ENCODE measurements at places on chromosomes 3 and 15.

DNA sequence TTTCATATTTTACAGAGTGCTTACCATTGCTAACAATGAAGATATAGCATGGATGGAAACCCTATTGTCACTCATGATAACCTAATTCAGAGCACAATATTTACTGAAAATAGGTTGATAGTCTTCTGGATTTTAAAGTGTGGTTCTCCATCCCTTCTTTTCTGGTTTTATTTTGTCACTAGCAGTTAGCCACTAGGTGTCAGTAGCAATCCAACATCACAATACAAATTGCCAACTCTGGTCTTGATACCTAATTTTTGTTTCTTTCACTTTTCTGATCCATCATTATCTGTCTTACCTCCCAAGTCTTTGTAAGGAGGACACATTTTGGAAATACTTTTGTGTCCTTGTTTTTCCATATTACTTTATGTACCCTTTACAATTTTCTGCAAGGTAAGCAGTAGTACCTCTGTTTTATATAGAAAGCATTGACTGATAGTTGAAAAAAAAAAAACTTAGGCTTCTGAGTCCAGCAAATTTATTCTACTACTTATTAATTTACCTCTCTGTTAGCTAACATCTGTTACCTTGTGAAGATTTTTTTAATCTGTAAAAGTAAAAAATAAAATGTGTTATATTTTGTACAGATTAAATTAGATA is 28.3 kb upstream of the CRYBG3 start:
- no peak for DNase-seq

- no peak for DNase-seq
These were observed 131.1 kb upstream of the BFSP2 start for GRCh38 chr3:133268726-133269134.

DNA sequence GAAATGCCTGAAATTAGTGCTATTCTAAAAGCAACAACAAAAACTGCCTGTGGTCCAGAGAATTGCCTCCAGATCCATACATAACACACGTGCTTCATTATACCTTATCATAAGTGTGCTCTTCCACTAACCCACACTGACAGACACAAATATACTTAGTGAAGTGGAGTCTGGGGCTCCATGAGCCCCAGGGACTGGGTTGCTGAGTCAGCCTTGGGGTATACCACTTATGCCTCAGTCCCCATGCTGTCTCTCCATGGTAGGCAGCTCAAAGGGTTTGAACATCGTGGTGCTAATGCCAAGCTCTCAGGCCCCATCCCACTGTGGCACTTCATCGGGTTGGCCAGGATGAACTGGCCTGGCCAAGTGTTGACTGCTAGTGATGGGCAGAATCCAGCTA is 10.8 kb downstream of the ZDHHC3 start:
- no peak for DNase-seq

- no peak for DNase-seq
These were observed 18.6 kb downstream of the SSUH2 start for GRCh38 chr3:8625991-8626390.

- no peak for DNase-seq
These were observed 38.0 kb downstream of the BBS4 start for GRCh38 chr15:72724028-72724427.

DNA sequence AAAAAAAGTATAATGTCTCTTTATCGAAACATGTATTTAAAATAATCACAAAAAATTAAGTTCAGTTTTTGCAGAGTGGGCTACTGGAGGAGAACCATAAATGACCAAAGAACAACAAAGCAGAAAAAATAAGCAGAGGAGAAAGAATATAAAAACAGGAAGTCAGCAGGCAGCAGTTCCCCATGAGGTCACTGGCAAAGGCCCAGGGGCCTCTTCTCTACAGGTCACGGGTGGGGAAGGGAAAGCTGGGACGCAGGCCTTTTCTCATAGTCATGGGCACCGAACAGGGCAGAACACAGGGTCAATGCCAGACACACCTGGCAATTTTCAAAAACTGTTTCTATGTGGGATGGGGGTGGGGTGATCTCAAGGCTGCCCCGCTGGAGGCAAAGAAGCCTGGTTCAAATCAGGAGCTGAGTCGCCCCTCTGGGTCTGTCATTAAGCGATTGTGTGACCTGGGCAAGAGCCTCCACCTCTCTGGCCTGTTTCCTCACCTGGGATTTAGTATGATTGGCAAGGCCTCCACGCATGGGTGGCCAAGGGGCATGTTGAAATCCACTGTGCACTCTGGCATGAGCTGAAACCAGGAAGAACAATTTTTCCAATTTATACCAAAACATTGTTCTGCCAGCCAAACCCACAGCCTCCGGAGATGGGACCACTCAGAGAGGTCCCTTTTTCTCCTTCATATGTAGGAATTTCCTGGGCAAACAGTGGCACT is 43.8 kb upstream of the UACA start:
- DNase-seq = no peak

GRCh38 chr3:54819946-54820345 is 107.9 kb downstream of the LRTM1 start:
- DNase-seq = no peak

DNA sequence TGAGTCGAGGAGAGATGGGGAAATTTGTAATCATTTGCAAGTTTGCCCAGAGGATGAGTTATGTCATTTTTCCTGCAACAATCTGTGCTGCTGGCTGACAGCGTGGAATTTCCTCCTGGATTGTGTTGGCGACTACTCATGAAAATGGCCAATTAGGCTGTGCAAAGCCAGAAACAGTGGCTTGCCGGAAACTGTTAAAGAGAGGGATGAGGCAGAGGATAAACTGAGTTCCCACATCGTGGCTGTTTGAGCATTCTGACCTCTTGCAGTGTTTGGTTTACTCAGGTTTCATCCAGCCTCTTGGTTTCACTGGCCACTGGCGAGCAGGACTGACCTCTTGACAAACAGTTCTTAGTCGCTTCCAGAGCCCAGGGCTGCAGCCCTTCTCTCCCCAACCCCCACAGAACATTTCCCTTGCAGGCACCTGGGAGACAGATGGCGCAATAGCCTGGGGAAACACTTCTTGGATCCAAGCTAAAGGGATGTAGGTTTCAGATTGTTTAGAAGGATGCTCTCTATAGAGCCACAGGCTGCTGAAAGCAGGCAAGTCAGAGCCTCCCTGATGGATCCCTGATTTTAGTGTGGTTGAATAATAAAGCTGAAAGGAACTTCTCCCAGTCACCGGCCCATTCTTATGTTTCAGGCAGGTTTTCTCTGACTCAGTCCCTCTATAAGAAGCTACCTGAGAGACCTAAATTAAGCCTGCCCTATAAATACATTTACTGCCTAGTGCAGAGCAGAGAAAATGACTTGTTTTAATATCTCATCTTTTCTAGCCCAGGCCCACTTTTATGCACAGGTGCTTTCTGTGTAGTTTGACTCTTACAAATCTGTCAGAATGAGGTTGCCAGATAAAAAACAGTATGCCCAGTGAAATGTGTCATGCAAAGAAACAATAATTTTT is 92.8 kb upstream of the UBE2E1 start:
- no peak for DNase-seq

DNA sequence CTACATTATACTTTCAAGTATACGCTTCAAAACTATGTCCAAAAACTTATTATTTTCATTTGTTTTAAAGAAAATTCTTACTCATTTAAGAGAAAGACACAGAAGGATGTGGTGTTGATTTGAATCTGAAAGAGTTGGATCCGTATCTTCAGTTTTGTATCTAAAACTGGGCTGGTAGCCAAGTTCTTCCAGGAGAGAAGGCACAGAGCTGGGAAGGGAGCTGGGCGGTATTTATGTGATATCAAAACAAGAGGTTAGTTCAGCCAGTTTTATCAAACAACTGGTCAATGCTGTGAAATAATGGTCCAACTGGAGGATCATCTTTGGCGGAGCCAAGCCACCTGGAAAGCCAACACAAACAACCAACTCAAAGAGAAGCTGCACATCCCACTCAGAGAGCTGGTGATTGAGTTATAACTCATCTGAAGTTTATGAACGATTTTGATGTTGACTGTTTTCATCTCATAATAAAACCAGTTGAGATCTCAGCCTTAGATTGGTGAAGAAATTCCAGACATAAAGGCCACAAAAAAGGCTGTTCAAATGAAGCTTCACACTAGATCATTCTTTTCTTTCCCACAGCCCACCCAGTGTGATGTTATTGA is 489.6 kb upstream of the RASGRP1 start:
- DNase-seq = no peak

- no peak for DNase-seq
These were observed 182.1 kb upstream of the TSC22D2 start for GRCh38 chr3:150225986-150226385.

DNA sequence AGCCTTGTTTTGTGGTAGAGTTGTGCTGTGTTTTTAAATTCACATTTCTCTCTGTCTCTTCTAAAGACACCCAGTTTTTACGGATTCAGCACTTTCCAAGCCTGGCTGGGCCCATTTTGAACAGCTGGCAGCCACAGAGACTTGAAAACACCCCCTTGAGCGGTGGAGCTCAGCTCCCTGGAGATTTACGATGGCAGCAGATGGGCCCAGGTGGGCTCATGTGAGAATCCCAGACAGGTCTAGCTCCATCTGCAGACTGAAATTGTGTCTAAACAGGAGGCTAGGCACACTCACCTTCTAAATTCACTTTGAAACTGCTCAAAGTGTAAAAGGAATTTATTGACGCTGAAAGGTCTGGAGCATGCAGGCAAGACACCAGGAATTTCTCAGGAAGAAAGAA is 232.0 kb upstream of the HES1 start:
- DNase-seq = no peak

DNA sequence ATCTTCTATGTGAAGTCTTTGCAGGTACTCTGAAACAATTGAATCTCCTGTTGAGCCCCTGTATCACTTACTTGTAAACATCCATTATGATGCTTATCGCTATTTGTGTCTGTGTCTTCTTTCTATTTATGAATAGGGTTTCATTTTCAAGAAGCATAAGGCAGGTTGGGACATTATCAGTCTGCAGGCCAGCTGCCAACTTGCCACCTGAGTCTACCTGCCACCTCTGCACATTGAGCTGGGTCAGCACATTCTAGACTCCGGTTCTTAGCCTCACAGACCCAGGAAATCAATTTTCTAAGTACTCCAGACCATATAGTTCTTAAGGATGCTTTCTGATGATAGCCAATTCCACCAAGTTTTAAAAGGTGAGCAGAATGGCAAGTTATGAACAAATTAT is 105.7 kb upstream of the MCTP2 start:
- no peak for DNase-seq

DNA sequence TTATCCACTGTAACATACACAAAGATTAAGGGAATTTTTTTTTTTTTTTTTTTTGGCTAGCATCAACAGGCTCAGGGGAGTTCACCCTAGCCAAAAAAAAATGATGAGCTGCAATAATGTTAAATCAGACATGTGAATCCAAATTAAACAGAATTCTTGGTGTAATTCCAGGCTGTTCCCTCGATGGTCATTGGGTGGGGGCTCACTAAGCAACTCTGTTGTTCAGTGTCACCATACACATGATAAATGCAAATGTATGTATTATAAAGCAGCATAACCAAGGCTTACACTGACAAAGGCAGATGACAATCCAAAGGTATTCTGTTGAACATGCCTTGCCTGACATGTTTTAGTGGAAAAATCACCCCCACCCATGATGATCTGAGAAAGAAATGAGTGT is 29.0 kb downstream of the IL1RAP start:
- DNase-seq = no peak

DNA sequence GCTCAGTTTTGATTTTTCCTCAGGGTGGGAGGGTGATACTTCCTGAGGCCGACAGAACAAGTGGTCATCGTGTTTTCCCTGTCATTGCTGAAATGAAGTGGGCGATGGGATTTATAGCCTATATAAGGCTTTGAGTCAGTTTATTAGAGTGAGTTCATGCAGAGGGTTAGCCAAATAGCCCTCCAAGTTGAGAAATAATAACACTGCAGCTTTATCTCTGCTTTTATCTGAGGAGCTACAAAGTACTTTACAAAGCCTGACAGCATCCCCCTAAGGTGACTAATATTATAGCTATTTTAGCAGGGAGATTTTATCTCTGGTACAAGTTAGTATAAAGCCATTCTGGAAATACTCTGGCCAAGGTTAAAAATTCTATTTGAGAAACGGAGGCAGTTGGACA is 389.6 kb downstream of the MFSD1 start:
- no peak for DNase-seq

GRCh38 chr3:15520185-15520584 is 1.3 kb downstream of the COLQ start:
- DNase-seq = no peak

GRCh38 chr15:72034351-72034750 is 83.6 kb downstream of the MYO9A start:
- DNase-seq = no peak

DNA sequence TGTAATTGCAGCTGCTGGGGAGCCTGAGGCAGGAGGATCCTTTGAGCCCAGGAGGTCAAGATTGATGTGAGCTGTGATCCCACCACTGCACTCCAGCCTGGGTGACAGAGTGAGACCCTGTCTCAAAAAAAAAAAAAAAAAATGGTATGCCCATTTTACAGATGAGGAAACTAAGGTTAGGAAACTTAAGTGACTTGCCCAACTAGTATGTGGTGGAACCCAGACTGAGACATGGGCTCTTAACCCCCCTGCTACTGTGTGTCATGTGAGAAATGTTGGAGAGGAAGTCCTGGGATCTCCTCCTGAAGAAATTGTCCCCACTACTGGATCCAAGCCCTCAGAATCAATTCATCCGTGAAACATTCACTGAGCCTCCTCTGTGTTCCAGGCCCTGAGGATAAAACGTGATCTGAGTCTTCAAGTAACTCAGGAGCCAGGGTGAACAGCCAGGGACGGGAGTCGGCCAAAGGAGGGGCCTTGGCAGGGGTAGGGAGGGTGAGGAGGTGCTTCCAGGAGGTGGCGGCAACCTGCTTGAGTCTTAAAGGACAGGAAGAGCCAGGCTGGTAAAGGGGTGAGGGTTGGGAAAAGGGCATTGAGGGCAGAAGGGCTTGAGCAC is 19.6 kb upstream of the RNU6-1 start:
- no peak for DNase-seq
